Neuronal stem cell (in vitro differentiated cells): ENCODE measurements at places on chromosomes 4 and X.

DNA sequence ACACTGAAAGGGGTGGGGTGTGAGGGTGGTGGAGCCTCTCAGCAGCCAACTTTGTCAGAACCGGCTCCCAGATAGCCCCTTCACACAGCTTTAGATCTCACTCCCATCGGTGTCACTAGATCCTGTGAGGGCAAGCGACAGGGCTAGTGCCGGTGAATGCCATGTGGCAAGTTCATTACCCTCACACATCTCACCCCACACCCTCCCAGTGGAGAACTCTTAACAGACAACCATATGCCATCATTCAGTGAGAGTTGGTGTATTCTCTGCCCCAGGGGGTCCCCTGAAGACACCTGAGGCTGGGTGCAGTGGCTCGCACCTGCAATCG lies 15.3 kb downstream of the SEPTIN6 start:
- H3K27me3 ChIP-seq: no peaks in the 10 kb centered on the region
- H3K36me3 ChIP-seq: no peaks in the 10 kb centered on the region
- H3K4me1 ChIP-seq: no peaks in the 10 kb centered on the region
- no peak overlapping the region for H3K4me3 ChIP-seq
- no peak for DNase-seq
- no peak overlapping the region for H3K27ac ChIP-seq

GRCh38 chr4:184441461-184442313 lies 32.7 kb downstream of the IRF2 start:
- H3K4me1 ChIP-seq: peaks cover 4% of the 10 kb centered on the region
- H3K27me3 ChIP-seq: no peaks in the 10 kb centered on the region
- no peaks in the 10 kb centered on the region for H3K36me3 ChIP-seq
- H3K4me3 ChIP-seq: no peak overlapping the region
- no peak for DNase-seq
- no peak overlapping the region for H3K27ac ChIP-seq

DNA sequence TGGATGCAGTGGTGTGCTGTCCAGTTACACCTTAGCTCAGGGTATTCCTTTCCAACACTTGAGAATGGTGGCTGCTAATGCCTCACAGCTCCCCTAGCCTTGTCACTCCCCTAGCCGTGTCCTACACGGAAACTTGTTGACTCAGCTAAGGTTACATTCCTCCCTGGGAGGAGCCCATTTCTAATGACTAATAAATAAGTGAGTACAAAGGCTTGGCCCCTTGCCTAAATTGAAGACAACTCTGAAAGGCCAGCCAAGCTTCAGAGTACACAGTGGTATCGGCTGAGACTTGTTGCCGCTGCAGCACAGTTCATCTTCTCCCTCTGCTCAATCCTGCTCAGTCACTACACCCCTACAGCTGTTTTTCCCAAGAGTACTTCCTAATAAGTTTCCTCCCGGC lies 21.2 kb upstream of the SLC25A31 start:
- DNase-seq: no peak
- H3K27ac ChIP-seq: peak overlapping the region; percentile 50
- H3K4me3 ChIP-seq: no peak overlapping the region
- peaks cover 3% of the 10 kb centered on the region for H3K4me1 ChIP-seq
- H3K36me3 ChIP-seq: peaks cover 13% of the 10 kb centered on the region

- no peak overlapping the region for H3K4me3 ChIP-seq
- no peaks in the 10 kb centered on the region for H3K36me3 ChIP-seq
- no peaks in the 10 kb centered on the region for H3K27me3 ChIP-seq
- no peaks in the 10 kb centered on the region for H3K4me1 ChIP-seq
- H3K27ac ChIP-seq: no peak overlapping the region
- DNase-seq: no peak
These were observed 3.5 kb downstream of the ENAM start for GRCh38 chr4:70632028-70632427.

GRCh38 chr4:118390121-118390520 lies 37.3 kb upstream of the PRSS12 start:
- DNase-seq: no peak
- H3K36me3 ChIP-seq: no peaks in the 10 kb centered on the region
- H3K27me3 ChIP-seq: no peaks in the 10 kb centered on the region
- H3K27ac ChIP-seq: no peak overlapping the region

- H3K27ac ChIP-seq: no peak overlapping the region
- no peaks in the 10 kb centered on the region for H3K4me1 ChIP-seq
- H3K4me3 ChIP-seq: no peak overlapping the region
- DNase-seq: no peak
- H3K27me3 ChIP-seq: no peaks in the 10 kb centered on the region
- H3K36me3 ChIP-seq: peaks cover 47% of the 10 kb centered on the region
These were observed 18.1 kb upstream of the ADAD1 start for GRCh38 chr4:122360754-122361153.

DNA sequence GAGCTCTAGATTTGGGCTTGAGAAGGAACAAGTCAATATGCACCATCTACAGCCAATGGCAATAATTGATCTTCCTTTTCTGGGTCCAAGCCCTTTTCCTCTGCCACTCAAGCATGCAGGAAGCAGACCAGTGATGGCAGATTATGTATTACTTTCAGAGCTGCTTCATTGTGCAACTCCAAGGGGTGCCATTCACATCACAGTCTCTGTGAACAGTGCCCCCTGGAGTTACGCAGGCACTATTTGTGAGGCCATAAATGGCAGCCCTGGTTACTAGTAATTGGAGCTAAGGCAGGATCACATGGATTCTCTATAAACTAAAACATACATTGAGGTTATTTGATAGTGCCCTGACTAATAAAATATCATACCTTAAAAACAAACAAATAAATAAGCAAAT lies 313.4 kb upstream of the SLC7A11 start:
- no peak for DNase-seq
- no peaks in the 10 kb centered on the region for H3K27me3 ChIP-seq
- H3K4me1 ChIP-seq: peaks cover 4% of the 10 kb centered on the region
- H3K27ac ChIP-seq: no peak overlapping the region

GRCh38 chrX:67732864-67733263 lies 189.0 kb downstream of the AR start:
- H3K27ac ChIP-seq: no peak overlapping the region
- no peak overlapping the region for H3K4me3 ChIP-seq
- H3K36me3 ChIP-seq: no peaks in the 10 kb centered on the region

DNA sequence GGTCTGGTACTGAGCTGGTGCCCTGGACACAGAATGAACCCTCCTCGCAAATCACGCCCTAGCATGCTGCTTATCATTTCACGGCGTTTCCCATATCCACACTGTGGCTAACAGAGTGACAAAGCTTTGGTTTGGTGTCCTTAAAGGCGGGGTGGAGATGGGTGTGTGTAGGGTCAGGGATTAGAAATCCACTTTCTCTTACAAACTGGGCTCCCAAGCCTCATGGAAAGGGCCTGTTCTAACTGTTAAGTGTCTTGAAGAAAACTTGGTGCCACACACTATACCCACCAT lies 735 bp upstream of the CHRDL1 start:
- H3K36me3 ChIP-seq: no peaks in the 10 kb centered on the region
- H3K27ac ChIP-seq: no peak overlapping the region
- peaks cover 9% of the 10 kb centered on the region for H3K4me1 ChIP-seq
- peaks cover 60% of the 10 kb centered on the region for H3K27me3 ChIP-seq

DNA sequence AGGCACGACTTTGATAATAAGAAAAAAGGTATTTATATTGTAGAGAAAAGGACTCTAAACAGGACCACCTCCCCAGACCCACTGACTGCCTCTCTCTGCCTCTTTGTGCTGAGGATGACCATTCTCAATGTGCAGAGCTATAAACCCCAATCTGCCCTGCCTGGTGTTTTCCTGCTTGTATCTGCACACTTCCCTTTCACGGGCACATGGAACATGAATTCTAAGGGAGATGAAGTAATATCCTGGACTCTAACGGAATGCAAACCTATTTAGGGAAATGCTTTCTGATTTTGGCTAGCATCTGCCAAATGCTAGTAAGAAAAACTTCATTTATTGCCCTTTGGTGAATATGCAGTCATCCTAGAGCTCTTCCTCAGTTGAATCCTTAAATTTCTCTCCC lies 2.4 kb downstream of the DIPK2B start:
- no peak overlapping the region for H3K4me3 ChIP-seq
- H3K27me3 ChIP-seq: peaks cover 18% of the 10 kb centered on the region
- DNase-seq: no peak
- no peaks in the 10 kb centered on the region for H3K36me3 ChIP-seq
- no peak overlapping the region for H3K27ac ChIP-seq
- H3K4me1 ChIP-seq: no peaks in the 10 kb centered on the region

- H3K27me3 ChIP-seq: no peaks in the 10 kb centered on the region
- H3K27ac ChIP-seq: no peak overlapping the region
- H3K4me3 ChIP-seq: no peak overlapping the region
- DNase-seq: no peak
These were observed 22.8 kb upstream of the C1QTNF7 start for GRCh38 chr4:15405018-15405417.

- no peak for DNase-seq
- H3K4me3 ChIP-seq: no peak overlapping the region
- H3K27ac ChIP-seq: no peak overlapping the region
- H3K4me1 ChIP-seq: no peaks in the 10 kb centered on the region
These were observed 11.2 kb upstream of the PLAC8 start for GRCh38 chr4:83125738-83126141.

DNA sequence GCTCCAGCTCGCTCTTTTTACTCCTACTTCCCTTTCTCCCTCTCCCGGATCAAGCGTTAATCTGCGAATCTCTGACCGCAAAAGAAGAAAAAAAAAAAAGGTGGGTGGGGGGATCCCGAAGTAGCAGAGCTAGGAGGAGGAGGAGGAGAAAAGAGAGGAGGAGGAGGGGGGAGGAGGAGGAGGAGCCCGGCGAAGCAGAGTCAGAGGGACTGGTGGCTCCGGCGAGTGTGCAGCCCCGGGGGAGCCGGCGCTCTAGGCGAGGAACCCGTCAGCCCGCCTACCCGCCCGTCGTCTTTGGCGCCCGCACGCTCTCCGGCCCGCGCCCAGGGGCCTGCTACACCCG lies at the start of gene NHSL2:
NHSL2 (plus strand) TSS at position 203 of the 343 bp plus-strand sequence.
- DNase-seq: peak; percentile 37
- H3K27ac ChIP-seq: peak within 1 kb of the TSS; percentile 74
- H3K36me3 ChIP-seq: no peaks in the 10 kb centered on the region
- no peaks in the 10 kb centered on the region for H3K27me3 ChIP-seq
- peaks cover 7% of the 10 kb centered on the region for H3K4me1 ChIP-seq

DNA sequence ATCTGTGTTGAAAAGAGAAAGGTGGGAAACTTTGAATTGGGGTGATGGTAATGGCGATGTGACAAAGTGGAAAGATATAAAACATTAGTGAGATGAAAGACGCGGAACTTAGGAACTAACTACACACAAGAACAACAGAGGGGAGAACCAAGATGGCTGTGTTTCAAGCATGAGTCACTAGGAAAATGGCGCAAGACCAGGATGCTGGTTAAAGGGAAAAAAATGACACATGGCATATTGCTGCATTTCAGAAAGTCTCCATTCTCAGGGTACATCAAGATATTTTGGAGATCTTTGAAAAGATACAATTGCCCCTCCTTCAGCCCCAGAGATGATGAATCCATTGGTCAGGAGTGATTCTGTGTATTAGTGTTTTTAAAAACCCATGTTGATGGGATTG lies 164.4 kb downstream of the FBXO8 start:
- H3K36me3 ChIP-seq: no peaks in the 10 kb centered on the region
- no peaks in the 10 kb centered on the region for H3K4me1 ChIP-seq
- no peak overlapping the region for H3K27ac ChIP-seq
- H3K27me3 ChIP-seq: no peaks in the 10 kb centered on the region

DNA sequence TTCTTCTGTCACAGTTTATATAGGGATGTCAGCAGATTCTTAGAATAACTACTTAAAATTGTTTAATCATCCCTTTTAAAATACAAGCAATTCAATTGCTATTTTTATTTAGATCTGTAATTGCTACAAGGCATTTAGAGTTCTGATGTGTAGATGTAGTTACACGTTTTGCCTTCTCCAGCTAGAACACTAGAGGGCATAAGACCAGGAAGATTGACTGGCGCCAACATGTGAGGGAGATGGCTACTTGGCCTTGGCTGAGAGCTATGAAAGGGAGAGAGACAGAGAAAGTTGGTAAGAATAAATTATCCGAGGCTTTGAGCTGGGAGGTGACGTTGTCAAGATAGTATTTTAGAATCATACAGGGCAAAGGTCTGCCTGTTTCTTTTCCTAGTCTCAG lies 563.7 kb upstream of the PRKX start:
- H3K4me1 ChIP-seq: no peaks in the 10 kb centered on the region
- H3K27ac ChIP-seq: no peak overlapping the region
- no peaks in the 10 kb centered on the region for H3K36me3 ChIP-seq

DNA sequence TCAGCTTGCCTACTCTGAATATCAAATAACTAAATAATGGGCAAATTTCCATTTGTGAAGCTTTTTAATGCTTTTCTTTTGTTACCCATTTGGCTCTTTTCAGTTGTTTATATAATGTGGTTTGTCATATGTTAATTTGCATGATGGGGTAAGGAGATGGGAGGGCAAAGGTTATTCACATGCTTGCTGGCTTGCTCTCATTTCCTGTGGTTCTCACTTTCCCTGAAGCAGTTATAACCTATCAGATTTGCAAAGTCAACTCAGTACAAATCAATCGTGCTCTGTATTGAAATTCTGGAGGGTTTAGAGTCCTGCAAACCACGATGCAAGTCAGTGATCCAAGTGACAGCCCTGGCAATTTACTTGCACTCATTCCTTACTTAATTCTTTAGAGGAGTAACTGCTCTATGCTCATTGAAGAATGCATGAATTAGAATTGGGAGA lies 711.2 kb downstream of the ADGRL3 start:
- no peak for DNase-seq
- peaks cover 5% of the 10 kb centered on the region for H3K4me1 ChIP-seq
- H3K4me3 ChIP-seq: no peak overlapping the region

- no peak overlapping the region for H3K4me3 ChIP-seq
- no peaks in the 10 kb centered on the region for H3K4me1 ChIP-seq
- H3K36me3 ChIP-seq: no peaks in the 10 kb centered on the region
- H3K27me3 ChIP-seq: no peaks in the 10 kb centered on the region
- H3K27ac ChIP-seq: no peak overlapping the region
These were observed 306.0 kb downstream of the RPA4 start for GRCh38 chrX:97189668-97190067.

DNA sequence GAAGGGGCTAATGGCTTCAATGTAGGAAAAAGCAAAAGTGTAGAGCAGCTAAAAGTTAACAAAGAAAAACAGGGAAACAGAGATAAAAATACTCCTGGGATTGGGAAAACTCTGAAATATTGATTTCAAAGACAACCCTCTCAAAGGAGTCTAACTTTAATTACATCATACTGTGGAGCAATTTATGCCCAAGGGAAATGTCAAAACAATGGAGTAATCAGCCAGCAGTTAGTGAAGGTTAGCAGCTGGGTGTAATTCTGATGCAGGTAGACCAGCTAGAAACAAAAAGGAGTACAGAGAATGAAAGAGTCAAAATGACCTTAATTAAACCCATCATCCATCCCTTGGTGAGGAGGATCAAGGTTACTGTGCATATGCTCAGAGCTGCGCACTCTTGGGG lies 169.0 kb downstream of the ADAM29 start:
- no peaks in the 10 kb centered on the region for H3K27me3 ChIP-seq
- no peak overlapping the region for H3K27ac ChIP-seq
- H3K4me3 ChIP-seq: no peak overlapping the region
- no peaks in the 10 kb centered on the region for H3K36me3 ChIP-seq
- no peaks in the 10 kb centered on the region for H3K4me1 ChIP-seq
